Mesenchymal stem cell (in vitro differentiated cells and primary cell): ENCODE measurements at places on chromosomes 2 and 18.

DNA sequence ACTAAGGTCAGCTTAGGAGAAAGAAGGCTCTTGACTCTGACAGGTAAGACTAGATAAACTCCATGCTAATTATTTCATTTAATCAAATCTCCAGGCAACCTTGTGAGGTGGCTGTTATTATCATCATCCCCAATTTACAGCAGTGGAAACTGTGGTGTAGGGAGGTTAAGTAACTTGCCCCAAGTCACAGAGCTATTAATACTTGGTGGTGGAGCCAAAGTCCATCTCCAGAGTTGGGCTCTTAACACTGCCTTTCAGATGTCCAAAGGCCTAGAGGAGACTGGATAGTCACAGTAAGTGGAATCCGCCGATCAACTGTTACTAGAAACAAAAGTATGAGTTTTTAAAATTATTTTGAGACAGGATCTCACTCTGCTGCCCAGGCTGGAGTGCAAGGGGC, 46.6 kb upstream of the SP3 start:
- DNase-seq, result no peak

DNA sequence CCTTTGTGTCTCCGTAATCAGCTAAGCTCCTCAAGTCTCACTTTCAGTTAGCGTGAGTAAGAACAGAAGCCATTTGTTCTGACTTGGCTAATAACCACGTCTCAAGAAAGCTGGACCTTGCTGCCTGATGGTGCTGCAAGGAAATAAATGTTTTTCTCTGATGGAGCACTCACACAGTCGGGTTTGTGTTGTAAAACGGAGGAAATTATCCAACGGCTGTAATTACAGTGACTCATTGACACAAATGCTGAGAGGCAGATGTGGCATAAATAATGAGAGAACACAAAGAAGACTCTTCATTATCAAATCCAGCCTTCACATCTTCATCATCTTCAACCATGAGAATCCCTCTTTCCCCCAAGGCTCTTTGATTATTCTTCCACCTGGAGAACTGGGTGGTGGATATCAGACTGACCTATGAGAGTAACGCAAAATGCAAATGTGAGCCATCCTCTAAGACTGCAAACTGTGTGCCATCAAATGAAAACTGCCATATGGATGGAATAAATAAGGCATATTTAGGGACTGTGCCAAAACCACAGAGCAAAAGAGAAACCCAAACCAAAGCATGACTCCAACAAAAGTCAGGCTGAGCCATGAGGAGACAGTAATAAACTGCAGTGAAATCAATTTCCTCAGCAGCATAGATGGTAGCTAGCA, 252.6 kb downstream of the RND3 start:
- peak; percentile 87 for DNase-seq

DNA sequence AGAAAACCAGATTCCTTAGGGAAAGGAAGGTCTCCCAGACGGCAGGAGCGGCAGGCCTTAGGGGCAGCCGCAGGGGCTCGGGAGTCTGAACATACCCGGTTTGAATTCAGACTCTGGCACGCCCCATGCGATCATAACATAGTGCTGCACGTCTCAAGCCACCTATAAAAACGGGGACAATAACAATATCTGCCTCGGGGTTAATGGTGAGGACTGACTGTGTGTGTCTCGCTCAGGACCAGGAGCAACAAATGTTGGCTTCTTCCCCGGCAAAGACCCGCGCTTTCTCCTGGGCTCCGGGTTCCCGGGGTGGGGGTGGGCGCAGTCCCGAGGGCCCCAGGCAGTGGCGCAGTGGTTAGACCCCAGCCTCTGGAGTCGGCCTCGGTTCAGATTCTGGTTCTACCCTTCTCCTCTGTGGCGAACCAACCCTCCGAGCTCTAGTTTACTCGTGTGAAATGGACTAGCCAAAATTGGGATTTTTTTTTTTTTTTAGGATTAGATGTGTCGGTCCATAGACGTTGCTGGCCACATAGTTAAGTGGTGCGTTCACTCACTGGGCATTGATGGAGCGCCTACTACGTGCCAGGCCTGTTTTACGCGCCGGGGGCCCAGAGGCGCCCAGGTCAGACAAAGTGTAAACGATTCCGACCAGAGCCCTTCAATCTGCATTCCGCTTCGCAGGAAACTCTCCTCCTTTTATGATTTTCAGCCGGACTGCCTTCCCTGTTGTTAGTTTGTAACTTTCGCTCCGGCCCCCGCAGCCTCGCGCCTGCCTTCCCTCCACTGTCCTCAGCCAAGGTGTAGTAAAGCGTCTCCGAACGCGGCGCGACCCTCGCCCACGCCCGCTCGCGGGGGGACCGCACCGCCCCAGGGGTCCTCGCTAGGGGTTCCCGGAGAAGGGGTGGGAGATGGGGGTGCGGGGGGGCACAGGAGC, 820 bp upstream of the SH3BP4 start:
- peak; percentile 79 for DNase-seq

DNA sequence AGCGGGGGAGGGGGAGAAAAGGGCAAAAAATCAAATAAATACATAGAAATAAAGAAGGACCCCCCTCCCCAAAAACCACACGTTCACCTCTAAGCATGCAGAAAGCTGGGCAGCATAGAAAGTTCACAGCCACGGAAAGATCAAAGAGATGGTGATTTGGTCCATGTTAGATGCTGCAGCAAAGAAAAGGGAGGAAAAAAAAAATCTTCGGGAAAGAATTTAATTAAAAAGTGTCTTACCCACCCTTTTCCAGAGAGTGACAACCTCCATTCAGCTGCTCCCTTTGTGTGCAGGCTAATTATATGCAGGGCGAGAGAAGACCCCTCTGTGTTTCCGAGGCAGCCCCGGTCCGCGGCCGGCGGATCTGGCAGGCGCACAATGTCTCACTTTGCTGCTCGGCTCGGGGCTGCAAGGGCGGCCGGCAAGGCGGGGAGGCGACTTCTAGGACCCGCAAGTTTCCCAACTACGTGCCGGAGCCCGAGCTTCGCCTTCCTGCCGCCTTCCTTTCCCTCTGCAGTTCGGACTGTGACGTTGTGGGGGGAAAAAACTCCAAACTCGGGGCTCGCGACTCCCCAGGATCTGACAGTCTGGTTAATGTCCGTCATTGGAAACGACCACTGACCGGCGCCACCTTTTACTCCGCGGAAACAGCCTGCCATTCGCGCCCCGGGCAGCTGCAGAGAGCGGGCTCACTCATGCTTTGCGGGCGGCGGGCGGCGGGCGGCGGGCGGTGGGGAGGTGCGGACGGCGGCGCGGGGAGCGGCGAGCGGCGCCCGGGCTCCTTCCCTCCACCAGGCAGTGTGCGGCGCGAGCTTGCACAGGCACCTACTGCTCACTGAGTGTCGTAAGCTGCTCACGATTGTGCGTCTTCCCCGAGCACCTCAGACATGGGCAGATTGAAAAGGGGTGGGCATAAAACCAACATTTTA, at the start of gene LRRTM1:
TSS of gene LRRTM1 (minus strand) at position 844 of the 929 bp plus-strand sequence. CDS start 933 bp downstream, outside the sequence.
- DNase-seq, result peak; percentile 21

DNA sequence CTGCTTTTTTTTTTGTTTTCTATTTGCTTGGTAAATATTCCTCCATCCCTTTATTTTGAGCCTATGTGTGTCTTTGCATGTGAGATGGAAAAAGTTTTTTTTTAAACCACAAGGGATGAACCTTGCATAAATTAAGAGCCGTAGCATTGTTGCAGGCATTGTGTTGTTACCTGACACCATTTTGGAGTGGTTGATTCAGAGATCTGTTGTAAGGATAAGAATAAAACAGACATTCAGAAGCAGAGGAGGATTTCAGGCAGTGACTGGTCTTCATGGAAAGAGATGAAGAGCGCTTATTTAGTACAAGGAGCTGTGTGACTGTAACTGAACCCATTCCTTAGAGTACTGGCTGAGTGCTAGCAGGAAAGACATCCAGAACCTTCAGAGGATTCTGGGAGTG, 101.2 kb downstream of the LTBP1 start:
- DNase-seq, result no peak

DNA sequence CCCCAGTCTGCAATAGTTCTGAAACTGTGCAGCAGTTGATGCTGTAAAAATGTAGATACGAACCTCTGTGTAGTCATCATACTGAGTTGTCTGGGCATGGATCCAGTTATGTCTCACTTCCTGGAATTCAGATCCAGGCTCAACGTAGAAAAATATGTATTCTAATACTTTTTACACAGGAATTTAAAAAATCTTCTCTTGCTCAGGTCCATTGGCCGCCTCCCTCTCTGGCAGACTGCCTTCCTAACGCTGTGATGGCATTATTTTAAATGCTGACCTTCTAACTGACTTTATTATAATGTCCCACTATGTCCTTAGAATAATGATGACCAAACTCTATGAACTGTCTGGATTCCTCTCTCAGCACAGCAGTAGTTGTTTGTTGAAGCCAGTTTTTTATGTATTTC, 119.6 kb downstream of the FEZ2 start:
- peak; percentile 77 for DNase-seq

DNA sequence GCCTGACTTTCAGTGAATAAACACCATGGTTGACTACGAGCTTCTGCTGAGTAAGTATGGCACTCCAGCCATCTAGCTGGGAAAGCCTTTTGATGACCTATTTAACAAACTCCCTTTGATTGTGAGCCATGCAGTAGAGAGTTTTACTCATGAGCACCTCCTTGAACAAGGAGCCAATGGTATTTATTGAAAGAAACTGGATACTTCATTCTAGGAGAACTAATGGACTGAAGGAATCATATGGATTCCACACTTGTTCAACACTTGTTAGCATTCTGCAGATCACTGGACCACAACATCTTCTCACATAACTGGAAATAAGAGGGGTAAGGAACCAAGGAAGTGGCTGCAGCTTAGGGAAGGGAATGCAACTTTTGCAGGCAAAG, 320.9 kb upstream of the ETAA1 start:
- no peak for DNase-seq

DNA sequence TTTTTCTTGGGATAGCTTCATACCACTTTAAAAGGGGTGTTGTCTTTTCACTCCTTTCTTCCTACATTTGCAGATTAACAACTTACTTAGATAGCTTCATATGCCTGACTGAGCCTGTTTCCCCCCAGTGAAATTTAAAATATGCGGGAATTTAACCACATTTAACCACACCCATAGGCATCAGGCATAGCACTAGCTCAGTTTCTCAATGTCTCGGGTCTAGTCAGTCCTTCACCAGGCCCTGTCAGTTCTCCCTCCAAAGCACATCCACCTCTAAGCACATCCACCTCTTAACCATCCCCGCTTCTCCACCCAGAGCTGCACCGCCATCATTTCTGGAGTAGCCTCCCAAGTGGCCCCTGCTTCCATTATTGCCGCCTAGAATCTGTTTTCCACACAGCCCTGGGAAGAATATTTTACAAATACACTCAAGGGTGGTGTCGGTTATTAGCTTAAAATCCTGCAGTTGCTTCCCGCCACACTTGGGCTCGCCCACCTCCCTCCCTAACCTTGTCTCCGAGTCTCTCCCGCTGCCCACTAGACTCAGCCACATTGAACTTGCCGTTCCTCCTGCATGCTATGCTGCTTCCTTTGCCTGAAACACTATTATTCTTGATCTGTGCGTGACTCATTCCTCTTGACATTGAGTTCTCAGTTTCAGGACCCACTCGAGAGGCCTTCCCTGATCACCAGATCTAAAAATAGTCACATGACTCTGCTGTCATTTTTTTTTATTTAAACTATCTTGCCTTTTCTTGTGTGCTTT, 68.3 kb downstream of the SPTBN1 start:
- peak; percentile 96 for DNase-seq

DNA sequence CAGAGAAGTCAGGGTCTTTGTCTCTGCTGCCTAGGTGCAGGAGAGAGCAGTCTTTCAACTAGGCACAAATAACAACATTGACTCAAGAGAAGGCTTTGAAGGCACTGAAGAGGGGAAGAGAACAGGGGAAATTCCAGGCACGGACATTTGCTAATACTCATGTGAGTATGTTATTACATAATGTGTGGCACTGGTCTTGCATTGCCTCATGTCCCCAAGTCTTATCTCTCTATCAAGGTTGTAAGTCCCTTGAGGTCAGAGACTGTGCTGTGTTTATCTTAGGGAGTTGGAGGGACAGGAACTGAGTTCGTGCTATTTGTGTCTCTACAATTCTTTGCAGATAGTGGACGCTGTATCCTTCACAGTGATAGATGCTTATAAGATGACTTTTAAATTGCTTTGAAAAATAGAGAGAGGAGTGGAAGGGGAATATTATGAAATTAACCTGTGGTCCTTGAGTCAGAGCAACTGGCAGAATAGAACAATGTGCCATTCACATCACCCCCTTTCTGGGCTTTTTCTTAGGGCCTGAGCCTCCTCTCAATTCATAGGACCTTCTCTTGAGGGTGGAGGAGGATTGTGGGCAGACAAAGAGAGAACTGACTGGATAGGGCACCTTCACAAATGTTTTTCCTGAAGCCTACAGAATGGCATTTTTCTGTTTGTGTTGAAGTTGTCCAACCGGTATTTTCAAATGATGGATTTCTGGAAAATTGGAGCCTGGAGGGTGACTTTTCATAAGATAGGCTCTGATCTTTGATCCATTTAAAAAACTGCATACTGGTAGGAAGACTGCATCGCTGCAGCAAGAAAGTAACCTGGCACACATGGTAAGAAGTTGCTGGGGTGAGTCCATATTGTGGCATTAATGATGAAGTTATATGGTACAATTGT, 96.6 kb upstream of the CXCR4 start:
- peak; percentile 4 for DNase-seq
